ENCODE measurements at places on chromosomes 7 and 10.

DNA sequence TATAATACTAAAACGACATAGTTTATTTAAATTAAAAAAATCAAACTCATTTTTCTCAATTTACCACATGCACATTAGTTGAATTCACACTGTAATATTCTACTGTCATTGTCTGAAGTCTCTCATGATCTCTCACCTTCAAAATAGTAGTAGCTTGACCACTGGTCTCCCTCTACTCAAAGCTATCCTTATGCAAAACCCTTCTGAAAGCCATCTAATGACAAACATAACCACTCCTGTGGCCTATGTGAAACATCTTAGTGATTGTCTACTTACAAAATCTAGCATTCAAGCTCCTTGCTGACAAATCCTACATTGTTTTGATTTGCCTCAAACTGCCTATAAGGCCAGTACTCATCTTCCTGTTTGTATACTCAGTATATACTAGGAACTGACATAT lies 606.0 kb upstream of the GHITM start:
- no peak for DNase-seq

GRCh38 chr7:36606153-36606975 lies 117.9 kb downstream of the AOAH start:
- no peak for DNase-seq

- DNase-seq, result peak; percentile 75
Measured at GRCh38 chr7:139725077-139725476, 52.7 kb downstream of the HIPK2 start.

GRCh38 chr10:46266306-46266985 lies 20.4 kb upstream of the ANTXRL start:
- no peak for DNase-seq

DNA sequence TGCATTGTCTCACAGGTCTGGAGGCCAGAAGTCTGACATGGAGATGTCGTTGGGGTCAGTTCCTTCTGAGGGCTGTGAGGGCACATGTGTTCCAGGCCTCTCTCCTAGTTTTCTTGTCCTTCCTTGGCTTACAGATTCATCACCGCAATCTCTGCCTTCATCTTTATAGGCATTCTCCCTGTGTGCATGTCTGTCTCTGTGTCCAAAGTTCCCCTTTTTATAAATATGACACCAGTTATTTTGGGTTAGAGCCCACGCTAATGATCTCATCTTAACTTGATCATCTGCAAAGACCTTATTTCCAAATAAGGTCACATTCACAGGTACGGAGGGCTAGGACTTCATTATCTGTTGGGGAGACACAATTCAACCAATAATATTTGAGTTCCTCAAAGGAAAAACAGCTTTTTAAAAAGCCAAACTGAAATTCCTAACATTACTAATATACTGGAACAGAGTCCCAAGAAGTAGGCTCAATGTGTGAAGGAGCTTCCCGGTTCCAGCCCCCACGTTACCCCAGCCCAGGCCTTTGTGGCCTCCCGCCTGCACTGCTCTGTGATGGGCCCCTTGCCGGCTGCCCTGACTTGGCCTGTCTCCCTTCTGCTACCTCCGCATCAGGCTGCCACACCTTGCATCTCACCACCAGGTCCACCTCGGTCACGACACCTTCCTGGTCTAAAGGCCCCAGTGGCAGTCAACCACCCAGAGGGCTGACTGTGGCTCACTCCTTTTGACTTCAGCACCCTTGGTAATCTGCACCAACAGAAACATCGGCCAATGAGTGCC lies 142.7 kb downstream of the KCNMA1 start:
- DNase-seq, result no peak

DNA sequence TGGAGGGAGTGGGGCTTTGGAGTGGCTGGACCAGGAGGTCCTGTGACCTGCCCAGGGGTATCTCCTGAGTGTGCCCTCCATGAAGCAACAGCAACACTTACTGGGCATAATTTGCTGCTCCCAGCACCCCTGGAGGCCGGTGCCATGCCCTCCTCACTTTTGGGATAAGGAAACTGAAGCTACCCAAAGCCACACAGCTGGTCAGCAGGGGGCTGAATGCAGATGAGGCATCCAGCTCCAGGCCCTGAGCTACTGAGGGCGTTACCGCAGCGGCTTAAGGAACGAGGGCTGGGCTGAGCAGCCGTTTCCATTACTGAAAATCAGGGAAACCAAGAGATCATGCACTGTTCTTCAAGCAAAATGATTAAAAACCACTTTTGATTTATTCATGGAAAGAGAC lies 408.9 kb downstream of the GLRX3 start:
- no peak for DNase-seq

GRCh38 chr10:59648711-59649201 lies 60.9 kb downstream of the SLC16A9 start:
- peak; percentile 42 for DNase-seq

DNA sequence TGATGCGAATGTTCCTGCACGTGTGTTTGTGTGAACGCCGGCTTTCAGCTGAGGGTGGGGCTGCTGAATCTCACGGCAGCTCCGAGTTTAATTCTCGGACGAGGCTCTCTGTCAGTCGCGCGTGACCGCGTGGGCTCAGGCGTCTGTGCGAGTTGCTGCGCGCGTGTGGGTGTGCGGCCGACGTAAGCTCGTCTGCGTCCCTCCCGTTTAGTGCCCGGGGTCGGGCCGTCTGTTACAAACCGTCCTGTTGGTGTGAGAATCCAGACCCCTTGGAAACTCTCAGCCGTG lies 41.6 kb upstream of the CFAP46 start:
- DNase-seq, result no peak

DNA sequence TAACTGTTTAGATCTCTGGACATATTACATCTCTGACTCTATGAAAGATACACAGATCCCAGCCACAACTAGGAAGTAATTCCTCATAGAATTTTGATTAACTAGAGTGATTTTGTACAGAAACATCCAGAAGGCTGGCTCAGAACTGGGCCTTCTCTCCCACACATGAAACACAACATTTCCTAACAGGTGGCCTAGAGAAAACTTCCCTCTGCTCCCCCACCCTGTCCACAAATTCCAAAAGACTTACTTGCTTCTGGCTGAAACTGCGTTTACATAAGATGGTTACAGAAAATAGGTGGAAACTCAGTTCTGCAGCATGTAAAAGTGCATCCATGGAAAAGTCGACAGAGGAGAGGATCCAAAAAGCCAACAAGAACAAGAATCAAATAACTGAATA lies 132.9 kb downstream of the FZD1 start:
- DNase-seq, result no peak

DNA sequence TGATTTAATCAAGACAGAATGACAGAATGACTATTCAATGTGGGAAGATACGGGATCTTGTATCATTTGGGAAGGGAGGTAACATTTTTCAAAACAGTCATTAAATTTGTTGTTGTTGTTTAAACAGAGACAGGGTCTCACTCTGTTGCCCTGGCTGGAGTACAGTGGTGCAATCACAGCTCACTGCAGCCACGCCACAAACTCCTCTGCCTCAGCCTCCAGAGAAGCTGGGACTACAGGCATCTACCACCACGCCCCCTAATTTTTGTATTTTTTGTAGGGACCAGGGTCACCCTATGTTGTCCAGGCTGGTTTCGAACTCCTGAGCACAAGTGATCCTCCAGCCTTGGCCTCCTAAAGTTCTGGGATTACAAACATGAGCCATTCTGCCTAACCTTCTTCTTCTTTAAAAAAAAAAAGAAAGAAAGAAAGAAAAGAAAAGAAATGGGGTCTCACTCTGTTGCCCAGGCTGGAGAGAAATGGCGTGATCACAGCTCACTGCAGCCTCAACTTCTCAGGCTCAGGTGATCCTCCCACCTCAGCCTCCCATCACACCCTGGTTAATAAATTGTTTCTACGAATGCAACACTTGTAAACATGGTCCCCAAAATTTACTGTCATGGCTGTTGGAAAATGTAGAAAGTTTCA lies 24.3 kb downstream of the YWHAG start:
- DNase-seq, result no peak

DNA sequence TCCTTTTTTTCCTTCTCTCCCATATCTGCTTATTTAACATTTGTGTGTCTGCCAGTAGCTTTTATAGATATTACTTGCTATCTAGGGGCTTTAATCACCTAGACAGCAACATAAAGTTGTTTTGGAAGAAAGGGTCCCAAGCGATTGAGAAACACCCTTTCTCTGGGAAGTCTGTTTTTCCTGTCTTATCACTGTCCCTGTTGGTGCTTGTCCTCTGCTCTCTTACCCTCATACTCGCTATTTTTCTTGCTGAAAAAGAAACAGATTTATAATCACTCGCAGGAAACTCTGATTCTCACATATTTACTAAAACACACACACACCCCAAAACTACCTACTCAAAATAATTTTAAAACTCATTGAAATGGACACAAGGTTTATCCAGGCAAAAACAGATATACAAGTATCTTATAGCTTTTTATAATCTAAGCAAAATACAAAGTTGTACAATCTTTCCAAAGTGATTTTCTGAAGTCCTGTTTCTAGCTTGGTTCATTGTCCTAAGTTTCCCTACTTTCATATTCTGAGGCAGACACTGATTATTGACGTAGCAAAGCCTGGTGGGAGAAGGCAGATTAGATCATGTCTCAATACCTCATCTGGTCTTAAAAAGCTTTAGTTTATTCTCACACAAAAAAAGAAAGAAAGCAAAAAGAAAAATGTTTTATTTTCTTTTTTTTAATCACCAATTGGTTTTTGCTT lies 157.3 kb downstream of the CACNA2D1 start:
- no peak for DNase-seq

- DNase-seq, result no peak
Measured at GRCh38 chr10:12063483-12063818, 5.3 kb upstream of the DHTKD1 start.

DNA sequence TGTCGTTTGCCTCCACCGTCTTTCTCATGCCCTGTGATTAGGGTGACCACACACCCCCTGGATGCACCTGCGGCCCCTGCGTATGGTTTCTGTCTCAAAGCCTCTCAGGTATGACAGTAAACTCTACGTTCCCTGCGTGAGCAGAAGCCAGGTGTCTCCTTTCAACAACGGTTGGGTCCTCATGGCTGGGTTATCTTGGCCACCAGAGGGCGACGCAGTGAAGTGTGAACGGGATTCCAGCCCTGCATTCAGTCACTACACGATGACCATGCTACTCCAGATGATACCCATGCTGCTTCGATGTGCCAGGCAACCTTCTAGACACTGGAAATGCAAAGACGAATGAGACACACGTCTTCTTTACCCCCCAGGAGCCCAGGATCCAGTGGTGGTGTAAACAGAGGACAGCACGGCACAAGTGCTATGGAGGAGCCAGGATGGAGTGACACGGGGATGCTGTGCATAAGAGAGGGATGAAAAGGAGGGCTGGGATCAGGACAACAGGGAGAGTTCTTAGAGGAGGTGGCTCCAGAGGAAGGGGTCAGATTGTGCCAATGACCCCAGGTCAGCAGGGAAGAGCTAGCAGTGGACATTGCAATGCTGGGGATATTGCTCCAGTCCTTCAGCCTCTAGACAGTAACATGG lies 228.1 kb upstream of the PFKP start:
- DNase-seq, result no peak

- peak; percentile 5 for DNase-seq
Measured at GRCh38 chr7:25926009-25926408, 226.0 kb upstream of the NFE2L3 start.

DNA sequence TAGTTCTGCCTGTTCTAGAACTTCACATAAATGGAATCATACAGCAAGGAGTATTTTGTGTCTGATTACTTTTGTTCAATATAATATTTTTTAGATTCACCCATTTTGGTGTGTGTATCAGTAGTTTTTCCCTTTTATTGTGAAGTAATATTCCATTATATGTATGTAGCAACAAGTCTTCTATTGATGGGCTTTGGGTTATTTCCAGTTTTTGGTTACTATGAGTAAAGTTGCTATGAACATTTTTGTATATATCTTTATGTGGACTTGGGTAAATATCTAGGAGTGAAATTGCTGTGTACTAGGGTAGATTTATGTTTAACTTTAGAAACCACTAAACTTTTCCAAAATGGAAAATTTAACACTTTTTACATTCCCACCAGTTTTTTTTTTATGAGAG lies 35.7 kb downstream of the ADK start:
- DNase-seq, result no peak

DNA sequence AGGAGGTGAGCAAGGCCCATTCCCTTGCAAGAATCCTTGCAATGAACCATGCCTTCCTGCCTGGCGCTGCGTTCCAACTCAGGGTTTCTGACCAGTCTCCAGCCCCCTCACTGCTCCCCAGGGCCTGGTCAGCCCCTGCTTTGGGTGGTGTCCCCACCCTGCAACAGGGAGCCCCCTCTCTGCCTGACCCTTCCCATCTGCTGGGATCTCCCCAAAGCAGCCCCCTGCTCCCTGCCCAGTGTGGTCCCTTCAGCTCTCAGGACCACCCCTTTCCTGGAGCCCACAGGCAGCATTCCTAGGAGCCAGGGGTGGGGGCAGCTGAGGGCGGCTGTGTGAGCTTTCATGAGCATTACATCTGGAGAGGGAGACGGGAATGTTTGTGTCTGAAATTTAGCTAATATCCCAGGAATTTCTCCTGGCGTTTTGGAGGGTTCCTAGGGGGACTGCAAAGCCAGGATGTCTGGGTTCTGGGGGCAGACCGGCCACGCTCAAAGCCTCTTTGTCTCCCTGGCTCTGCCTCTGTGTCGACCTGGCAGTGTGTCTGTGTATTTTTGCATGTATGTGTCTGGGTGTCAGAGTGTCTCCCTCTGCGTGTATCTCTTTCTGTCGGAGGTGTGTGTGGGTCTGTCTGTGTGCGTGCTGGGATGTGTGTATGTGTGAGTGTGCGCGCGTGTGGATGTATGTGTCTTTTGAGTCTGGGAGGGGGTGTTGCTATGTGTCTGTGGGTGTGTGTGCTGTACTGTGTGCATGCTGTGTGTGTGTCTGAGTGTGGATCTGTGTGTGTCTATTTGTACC lies 300.5 kb upstream of the ZMIZ1 start:
- DNase-seq, result peak; percentile 84

- DNase-seq, result no peak
Measured at GRCh38 chr7:82393076-82393839, 50.3 kb downstream of the CACNA2D1 start.

DNA sequence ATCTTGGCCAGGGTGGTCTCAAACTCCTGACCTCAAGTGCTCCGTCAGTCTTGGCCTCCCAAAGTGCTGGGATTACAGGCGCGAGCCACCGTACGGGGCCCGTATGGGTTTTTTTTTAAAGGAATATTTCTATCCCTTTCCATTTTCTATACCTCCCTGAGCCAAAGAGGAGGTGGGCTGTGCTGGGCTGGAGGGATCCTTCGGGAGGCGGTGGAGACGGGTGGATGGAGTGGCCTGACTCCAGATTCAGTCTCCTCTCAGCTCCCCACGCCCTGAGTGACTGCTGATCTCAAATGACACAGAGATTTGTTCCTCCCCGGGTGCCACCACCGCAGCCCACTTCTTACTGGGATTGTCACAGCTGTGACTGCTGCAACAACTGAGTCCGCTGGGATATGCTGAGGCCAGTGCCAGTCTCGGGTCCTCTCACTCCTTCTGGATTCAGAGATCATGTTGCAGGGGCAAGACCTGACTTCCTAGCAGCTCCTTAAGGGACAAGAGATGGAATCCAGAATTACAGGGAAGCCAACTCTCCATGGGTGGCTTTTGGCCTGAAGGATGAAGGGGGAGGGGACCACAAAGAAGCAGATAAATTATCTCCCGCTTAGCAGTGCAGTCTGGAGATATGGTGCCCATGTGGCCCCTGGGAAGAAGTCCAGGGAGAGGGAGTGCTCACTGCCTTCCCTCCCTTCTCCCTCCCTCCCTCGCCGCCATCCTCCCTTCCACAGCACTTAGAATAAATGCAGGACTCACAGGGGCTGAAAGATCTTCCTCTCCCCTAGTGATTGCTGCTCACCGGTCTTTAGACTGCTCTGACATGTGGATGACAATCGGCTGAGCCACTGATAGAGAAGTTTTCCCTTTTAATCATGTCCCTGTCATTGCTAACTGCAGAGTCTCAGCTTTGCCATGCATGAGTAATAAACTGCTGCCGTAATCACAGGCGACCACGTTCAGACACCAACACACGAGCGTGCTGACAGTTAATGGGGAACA lies 14.3 kb downstream of the GALNT17 start:
- peak; percentile 53 for DNase-seq
